Astrocyte (in vitro differentiated cells and primary cell): ENCODE measurements at places on chromosomes 6 and 20. TPM values are rescaled to one million over a fixed set of nuclear protein-coding genes. Genes with fewer than 3 reads are reported as not detected.

- no peak overlapping the region for H3K4me3 ChIP-seq
- no peaks in the 10 kb centered on the region for H3K4me1 ChIP-seq
- H3K27me3 ChIP-seq = peaks cover 4% of the 10 kb centered on the region
- no peaks in the 10 kb centered on the region for H3K36me3 ChIP-seq
- H3K27ac ChIP-seq = no peak overlapping the region
These were observed 53.2 kb downstream of the KCNQ2 start for GRCh38 chr20:63419299-63419698.

GRCh38 chr6:13811627-13812358 is 2.6 kb downstream of the MCUR1 start:
- no peaks in the 10 kb centered on the region for H3K36me3 ChIP-seq
- H3K27me3 ChIP-seq = no peaks in the 10 kb centered on the region
- no peak for DNase-seq
- H3K4me3 ChIP-seq = no peak overlapping the region
- peaks cover 6% of the 10 kb centered on the region for H3K4me1 ChIP-seq

GRCh38 chr6:154502553-154502952 is 7.9 kb downstream of the CNKSR3 start:
- H3K4me1 ChIP-seq = peaks cover 3% of the 10 kb centered on the region
- no peaks in the 10 kb centered on the region for H3K36me3 ChIP-seq
- H3K27me3 ChIP-seq = no peaks in the 10 kb centered on the region
- no peak for DNase-seq

DNA sequence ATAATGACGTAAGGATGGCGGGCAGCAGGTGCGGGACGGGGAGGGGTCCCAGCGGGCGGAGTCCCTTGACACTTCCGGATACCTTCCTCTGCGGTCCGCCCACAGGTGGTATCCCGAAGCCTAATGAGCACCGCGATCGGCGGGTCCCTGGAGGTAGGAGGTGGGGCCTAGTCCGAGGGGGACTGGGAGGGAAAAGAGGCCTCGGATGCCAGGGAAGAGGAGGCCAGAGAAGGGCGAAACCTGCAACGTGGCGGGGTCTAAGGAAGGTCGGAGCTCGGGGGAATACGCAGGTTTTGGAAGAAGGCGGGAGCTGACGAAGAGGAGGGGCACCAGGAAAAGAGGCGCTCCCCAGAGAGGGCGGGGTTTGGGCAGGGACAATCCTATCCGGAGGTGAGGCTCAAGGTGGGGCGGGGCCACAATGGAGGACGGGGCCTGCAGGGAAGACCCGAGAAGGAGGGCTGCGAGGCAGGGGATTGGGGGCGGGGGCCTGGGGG is 3.7 kb downstream of the PRSS16 start:
- peak overlapping the region; percentile 29 for H3K4me3 ChIP-seq
- no peaks in the 10 kb centered on the region for H3K36me3 ChIP-seq
- H3K27me3 ChIP-seq = peaks cover 27% of the 10 kb centered on the region
- H3K4me1 ChIP-seq = no peaks in the 10 kb centered on the region

TFAP2C gene
- total RNA-seq = 0.94 and 2.2 TPM in 2 replicates

AFG1L gene
- 6.4 and 7.9 TPM in 2 replicates for total RNA-seq
